ENCODE measurements at places on chromosomes 6 and 20. TPM values are rescaled to one million over a fixed set of nuclear protein-coding genes. Genes with fewer than 3 reads are reported as not detected.

Gene NQO2
- 56.5 TPM for total RNA-seq

Gene WFDC5
- total RNA-seq: not detected

GRCh38 chr20:11119573-11119972 is 445.8 kb upstream of the JAG1 start:
- DNase-seq: no peak

DNA sequence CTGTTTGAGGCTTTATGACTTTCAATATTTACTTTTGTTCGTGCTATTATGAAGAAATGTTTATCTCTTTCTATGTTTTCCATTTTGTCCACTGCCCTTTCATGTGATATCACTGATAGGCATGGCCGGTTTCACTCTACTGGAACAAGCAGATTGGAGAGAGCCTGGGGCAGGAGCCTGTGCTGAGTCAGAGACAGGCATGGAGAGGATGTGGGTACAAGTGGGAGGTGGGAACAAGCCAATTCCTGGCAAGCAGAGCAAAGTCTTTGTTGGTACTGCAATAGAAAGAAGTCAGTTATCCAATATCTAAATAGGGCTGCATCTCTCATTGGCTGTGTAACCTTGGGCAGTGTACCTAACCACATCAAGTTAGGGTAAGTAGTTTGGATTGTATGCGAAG is 545.6 kb upstream of the MAP3K7 start:
- DNase-seq: no peak

Gene RWDD2A
- total RNA-seq: 6.9 TPM

DNA sequence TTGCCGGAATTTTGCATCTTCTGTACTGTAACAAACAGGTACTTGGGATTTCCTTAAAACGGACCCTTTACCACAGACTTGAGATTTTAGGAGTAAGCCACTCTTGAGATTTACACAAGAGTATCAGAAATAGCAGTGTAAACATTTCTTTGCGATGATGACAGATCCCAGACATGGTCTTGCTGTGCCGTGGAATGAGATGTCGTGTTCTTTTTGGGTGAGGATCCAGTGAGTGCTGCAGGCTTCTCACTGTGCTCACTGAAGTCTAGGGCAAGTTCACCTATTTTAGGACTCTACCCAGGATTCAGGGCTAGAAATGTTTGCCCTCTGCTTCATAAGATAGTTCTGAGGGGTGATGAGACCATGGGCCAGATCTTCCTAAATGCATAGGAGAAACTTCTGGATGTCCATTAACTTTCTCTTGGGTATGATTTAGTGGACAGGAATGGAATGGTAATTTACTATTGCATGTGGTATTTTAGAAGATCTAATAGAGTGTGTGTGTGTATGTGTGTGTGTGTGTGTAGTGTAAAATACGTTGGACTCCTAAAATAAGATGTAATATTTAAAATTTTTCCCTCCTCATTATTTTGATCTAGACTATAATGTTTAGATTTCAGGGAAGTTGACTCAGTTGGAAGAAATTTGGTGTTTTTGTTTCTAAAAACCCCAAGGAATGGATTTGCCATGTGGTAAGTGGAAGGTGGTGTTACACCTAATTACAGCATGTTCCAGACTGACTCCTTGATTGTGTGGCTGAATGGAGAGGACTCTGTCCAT is 8.5 kb downstream of the LRRC1 start:
- no peak for DNase-seq

DNA sequence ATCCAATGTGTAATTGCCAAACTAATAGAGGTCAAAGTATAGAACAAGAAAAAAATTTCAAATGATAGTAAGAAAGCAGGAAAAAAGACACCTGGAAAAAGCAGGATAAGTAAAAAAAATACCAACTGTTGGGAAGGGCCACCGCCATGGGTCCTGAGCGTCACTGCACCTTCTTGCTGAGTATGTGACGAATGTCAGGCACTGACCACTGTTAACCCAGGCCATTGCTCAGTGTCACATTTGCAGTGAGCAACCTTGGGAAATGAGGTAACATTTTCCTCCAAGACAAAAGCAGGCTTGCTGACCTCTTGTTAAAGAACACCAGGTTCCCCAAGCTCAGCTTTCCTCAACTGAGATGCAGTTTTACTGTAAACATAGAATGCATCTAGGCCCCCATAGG is 15.6 kb upstream of the RPS6KA2 start:
- DNase-seq: no peak

DNA sequence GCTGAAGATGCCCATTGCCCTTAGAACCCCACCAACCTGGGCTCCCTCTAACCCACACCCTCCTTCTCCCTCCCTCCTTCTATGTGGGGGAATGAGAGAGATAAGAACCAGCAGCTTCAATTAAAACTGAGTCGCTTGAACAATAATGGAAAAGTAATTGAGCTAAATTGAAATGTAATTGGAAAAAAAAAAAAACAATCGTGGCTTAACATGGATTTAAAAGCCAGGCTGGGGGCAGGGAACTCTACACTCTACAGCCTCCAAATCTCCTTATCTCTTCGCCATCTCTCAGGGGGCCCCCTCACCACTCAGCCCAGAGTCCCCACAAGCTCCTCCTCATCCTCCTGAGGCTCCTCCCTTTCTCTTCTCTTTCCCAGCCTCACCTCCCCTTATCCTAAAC is 83.2 kb downstream of the MDGA1 start:
- no peak for DNase-seq

Gene SLC2A4RG
- total RNA-seq: 91.4 TPM

DNA sequence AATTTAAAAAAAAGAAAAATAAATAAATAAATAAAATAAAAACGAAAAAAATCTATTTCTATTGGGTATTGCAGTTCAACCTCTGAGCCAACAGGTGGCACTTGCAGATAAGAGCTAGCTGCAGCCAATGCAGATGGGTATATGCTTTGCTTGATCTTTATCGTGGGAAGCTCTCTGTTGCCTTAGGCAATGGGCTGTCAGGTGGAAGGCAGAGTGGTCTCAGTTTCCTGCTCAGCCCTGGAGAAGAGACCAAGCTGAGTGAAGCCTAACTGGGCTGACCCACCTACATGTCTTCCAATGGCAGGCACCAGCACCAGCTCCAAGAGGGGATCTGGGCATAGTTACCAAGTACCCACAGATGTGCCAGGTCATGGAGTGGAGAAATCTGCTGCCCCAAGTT is 95.0 kb downstream of the AK9 start:
- DNase-seq: peak; percentile 26

DNA sequence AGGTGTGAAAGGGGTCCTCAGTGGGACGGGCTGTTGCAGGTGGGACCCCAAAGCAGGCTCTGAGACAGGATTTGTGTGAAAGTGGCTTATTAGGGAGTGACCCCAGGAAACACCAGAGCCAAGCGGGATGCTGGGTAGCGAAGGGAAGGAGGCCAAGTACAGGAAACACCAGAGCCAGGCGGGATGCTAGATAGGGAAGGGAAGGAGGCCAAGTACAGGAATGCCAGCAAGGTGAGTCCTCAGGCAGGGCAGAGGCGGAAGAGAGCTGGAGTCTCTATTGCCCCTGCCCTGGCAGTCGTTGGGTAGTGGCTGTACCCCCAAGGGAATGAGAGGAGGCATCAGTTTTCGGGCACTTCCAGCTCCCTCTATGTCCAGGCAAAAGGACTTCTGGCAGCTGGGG is 30.5 kb upstream of the TGM2 start:
- no peak for DNase-seq

Gene DZANK1
- total RNA-seq: 1.4 TPM

Gene CRISP2
- not detected for total RNA-seq

Gene TOX2
- not detected for total RNA-seq

GRCh38 chr6:159422041-159422984 is 253.1 kb downstream of the FNDC1 start:
- DNase-seq: no peak

GRCh38 chr6:43489277-43490072 is 12.1 kb downstream of the TJAP1 start:
- peak; percentile 64 for DNase-seq

Gene TAAR8
- not detected for total RNA-seq

DNA sequence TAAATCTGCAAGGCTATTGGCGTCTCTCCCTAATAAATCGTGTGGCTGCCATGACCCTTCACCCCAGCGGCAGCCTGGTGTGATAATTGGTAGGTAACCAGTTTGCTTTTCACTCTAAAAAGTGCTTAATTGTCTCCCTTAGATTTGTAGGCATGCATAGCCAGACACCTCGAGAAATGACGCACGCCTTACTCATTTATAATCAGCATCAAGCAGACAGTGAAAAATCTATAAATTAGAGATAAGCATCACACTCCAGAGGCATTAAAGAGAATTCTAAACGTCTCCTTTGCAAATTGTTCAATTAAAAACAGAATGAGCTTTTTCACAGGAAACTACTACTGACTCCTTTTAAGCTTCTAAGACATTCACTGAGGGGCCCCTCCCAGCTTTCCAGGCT is 110.2 kb upstream of the RPS6KA2 start:
- DNase-seq: no peak

DNA sequence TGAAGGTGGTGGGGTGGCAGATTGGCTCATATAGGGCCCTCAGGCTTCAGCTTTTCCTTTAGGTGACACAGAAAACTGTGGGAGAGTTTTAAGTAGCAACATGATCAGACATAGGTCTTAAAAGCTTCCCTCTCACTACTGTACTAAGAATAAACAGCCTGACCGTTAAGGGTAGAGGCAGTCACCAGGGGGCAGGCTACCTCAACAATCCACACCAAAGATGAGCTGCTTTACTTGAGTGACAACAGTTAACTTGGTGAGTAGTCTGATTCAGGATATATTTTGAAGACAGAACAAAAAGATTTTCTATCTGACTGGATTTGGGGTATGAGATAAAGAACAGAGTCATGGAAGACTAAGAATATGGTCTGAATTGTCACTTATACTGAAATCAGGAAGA is 193.1 kb upstream of the SHLD1 start:
- peak; percentile 61 for DNase-seq

DNA sequence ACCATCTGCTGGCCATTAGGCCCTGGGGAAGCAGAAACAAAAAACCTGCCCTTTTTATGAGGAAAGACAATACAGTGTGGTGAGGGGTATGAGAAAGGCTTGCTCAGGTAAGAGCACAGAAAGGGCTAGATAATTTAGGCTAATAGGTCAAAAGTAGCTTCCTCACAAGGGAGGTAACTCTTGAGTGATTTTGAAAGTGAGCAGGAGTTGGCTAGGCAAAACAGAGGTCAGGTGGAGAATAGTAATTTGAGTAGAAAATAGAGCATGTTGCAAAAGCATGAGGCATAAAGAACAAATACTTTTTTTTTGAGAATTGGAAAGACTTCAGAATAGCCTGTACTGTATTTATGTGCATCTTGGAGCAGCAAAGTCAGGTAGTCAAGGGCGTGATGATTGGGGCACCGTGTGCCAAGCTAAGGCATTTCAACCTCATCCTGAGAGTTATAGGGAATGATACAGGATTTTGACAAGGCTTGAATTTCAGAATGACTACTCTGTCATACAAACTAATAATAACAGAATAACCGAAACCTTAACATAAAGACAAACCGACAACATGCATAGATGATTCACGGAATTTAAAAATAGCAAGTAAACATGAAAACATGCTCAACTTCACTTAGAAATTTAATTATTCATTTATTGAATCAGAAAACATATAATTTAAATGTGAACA is 123.0 kb upstream of the ENPP5 start:
- DNase-seq: no peak

- DNase-seq: peak; percentile 70
These were observed 47.4 kb downstream of the TGM2 start for GRCh38 chr20:38117635-38118034.

GRCh38 chr6:157531986-157532365 is 151.0 kb downstream of the ZDHHC14 start:
- no peak for DNase-seq

Gene MUCL3
- not detected for total RNA-seq

Gene CENPW
- total RNA-seq: 94.7 TPM

DNA sequence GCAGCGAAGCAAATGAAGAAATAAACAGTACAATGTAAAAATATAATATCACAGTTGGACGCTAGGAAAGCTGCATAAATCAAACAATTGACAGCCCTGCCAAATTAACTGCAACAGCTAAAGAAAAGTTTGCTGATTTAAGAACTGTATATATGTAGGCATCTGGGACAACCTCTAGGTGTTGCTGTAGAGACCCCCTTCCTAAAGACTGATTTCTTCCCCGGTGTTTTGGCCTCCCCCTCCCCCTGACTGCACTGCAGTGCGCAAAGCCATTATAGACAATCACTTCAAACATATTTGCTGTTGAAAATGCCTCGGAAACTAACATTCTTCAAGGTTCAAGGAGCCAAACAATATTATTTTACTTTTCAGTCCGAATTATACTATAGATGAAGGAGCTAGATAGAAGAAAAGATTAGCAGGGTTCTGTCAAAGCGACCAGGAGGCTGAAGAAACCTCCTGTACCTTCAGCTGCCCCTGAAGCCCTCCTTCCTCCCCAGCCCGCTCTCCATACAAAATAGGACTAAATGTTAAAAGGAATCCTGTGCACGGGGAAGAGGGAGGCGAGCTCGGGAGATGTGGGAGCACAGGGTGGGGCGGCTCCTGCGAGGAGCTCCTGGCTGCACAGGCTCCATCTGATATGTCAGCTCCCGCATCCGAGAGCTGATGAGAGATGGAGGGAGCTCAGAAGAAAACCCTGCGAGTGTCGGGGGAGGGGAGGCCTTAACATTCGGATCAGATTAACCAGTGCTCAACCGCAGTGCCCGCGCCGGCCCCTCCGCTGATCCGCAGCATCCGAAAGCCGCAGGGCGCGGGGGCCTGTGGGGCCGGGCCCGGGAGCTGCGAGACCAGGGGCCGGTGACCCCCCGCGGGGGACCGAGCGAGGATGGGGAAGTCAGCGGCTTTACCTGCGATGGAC is 822 bp downstream of the ELOVL4 start:
- peak; percentile 25 for DNase-seq

Data from HepG2 (cell line).